ENCODE measurements at places on chromosomes 13 and 19.

- DNase-seq = no peak
Measured at GRCh38 chr19:33849551-33850147, 53.0 kb downstream of the KCTD15 start.

- DNase-seq = no peak
Measured at GRCh38 chr13:110757296-110757695, 43.8 kb downstream of the ING1 start.

- DNase-seq = no peak
Measured at GRCh38 chr13:73482556-73482955, 423.8 kb downstream of the KLF5 start.

GRCh38 chr19:42601811-42602443 is 7.2 kb upstream of the CEACAM8 start:
- peak; percentile 52 for DNase-seq

DNA sequence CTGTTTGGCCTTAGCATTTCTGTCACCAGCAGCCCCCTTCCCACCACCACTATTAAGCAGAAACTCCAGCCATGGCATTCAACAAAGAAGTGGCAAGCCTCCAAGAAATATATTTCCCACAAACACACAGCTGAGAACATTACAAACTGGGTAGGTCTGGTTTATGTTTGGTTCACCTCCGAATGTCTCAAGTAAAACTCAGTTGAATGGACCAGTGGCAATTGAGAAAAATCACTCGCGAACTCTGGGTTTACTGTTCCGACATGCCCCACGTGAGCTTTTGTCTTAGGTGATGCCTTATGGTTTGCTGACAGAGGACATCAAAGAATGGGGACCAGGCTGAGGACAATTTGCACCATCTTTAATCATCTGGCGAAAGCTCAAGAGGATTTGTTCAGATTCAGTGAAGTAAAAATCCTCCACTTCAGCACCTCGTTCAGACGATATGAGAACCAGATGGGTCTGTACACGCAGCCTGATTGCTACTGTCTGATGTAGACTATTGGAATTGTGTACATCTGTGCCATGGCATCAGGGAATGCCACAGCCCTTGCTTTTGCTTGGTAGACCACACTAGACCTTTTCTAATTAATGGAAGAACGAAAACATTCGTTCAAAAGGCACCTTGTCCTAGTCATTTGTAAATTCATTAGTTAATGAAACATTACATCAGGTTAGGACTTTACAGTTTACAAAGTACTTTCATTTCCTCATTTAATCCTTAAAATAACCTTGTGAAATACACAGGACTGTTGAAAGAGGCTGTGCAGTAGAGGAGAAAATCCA is 59.4 kb downstream of the SLC10A2 start:
- no peak for DNase-seq

DNA sequence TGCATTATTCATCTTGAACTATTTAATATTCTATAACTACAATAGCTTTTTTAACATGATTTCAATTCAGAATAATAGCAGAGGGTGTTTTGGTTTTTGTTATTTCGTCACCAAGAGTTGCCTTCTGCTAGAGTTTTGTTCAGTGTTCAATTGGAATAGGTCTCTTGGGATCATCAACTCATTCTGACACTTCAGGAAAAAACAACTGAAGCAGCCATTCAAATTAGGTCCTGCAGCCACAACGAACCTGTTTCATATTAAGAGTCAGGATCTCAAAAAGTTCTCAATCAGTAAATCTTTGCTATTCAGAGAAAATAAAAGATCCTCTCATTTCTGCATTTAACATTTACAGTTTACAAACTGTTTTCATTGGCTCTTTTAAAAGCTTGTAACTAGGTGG is 2.4 kb upstream of the CHAMP1 start:
- no peak for DNase-seq

DNA sequence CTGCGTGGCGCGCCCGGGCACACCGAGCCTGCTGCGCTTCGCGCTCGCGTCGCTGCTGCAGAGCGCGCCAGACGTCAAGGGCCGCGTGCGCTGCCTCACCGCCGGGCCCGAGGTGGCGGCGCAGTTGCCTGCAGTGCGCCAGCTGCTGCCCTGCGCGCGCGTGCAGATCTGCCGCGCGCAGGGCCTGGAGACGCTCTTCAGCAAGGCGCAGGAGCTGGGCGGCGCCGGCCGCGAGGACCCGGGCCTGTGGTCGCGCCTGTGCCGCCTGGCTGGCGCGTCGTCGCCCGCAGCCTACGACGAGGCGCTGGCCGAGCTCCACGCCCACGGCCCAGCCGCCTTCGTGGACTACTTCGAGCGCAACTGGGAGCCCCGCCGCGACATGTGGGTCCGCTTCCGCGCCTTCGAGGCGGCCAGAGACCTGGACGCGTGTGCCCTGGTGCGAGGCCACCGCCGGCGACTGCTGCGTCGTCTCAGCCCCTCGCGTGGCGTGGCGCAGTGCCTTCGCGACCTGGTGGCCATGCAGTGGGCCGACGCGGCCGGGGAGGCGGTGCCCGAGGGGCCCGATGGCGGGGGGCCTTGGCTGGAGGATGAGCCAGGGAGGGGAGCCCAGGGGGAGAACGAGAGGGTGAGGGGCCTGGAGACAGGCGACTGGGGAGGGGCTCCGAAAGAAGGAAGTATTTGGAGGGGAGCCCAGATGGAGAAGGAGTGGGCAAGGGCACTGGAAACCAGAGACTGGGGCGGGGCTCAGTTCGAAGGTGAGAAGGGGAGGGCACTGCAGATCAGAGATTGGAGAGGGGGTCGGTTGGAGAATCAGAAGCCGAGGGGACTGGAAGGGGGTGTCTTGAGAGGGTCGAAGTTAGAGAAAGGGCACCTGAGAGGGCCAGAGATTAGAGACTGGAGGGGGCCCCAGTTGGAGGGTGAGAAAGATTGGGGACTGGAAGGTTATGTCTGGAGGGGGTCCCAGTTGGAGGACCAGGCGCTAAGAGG is 24.7 kb downstream of the ZSWIM9 start:
- DNase-seq = no peak

DNA sequence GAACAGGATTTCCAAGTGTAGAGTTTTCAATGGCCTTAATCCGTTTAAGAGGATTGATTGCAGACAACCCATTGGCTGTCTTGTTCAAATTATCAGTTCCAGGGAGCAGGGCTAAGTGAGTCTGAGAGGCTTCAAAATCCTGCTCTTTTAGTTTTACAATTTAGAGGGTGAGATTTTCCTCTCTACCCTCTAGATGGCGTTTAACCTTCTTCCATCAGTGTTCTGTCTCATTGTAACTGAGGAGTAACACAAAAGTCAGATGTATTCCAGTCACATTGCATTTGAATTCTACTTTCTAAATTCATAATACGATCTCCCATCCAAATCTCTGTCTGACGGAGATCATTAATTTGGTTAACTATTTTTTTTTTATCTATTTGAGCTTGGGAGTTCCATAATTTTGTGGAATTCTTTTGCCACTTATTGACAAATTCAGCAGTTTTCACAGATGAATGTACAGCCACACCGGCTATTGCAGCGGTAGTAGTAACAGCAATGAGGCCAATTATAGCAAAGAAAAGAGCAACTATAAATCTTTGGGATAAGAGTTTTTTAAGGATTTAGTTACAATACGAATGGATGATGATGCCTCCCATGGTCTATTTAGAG is 7.8 kb upstream of the C19orf84 start:
- no peak for DNase-seq

GRCh38 chr19:21197590-21198295 is 55.9 kb downstream of the ZNF431 start:
- DNase-seq = no peak

DNA sequence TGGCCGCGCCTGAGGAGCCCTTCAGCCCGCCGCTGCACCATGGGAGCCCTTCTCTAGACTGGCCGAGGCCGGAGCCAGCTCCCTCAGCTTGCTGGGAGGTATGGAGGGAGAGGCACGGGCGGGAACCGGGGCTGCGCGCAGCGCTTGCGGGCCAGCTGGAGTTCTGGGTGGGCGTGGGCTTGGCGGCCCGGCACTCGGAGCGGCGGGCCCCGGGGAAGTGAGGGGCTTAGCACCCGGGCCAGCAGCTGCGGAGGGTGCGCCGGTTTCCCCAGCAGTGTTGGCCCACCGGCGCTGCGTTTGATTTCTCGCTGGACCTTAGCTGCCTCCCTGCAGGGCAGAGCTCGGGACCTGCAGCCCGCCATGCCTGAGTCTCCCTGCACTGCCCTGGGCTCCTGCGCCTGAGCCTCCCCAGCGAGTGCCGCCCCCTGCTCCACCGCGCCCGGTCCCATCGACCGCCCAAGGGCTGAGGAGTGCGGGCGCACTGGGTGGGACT is 1890.0 kb upstream of the PCDH20 start:
- no peak for DNase-seq

- no peak for DNase-seq
Measured at GRCh38 chr13:46775385-46776107, 21.4 kb downstream of the ESD start.

- no peak for DNase-seq
Measured at GRCh38 chr19:5782945-5783919, 1.3 kb downstream of the PRR22 start.
